ENCODE measurements at places on chromosomes 3 and 15. TPM values are rescaled to one million over a fixed set of nuclear protein-coding genes. Genes with fewer than 3 reads are reported as not detected.

Gene DOCK3
- 7.0 TPM for total RNA-seq

Gene GOLGA6A
- 0.72 TPM for total RNA-seq

Gene TMEM212
- not detected for total RNA-seq

Gene KLHL18
- 49.3 TPM for total RNA-seq

Gene INKA1
- total RNA-seq = 1.2 TPM

Gene MCTP2
- 1.3 TPM for total RNA-seq

Gene ELL3
- 6.4 TPM for total RNA-seq

GRCh38 chr3:51510996-51511395 is 11.2 kb upstream of the DCAF1 start:
- H3K27ac ChIP-seq = no peak overlapping the region
- DNase-seq = no peak
- no peaks in the 10 kb centered on the region for H3K27me3 ChIP-seq
- no peaks in the 10 kb centered on the region for H3K36me3 ChIP-seq
- H3K4me3 ChIP-seq = no peak overlapping the region
- no peaks in the 10 kb centered on the region for H3K4me1 ChIP-seq

DNA sequence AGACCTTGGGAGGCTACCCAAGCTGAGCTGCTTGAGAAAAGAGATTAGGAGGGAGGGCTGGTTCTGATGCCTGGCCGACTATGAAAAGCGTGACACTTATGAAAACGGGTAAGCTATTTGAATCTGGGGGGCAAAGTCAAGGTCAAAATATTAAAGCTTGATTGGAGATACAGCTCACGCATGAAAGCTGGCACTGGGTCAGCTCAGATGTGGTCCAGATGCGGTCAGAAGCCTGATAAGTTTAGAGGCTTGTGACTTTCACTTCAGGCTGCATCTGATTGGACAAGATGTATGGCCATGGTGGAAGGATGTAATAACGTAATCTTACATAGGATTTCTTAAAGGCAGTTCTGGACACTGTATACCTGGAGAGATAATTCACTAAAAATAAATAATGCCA is 690.3 kb downstream of the NTRK3 start:
- H3K27ac ChIP-seq = no peak overlapping the region
- no peaks in the 10 kb centered on the region for H3K36me3 ChIP-seq
- no peak for DNase-seq
- H3K4me3 ChIP-seq = no peak overlapping the region
- no peaks in the 10 kb centered on the region for H3K27me3 ChIP-seq

- no peak for DNase-seq
- H3K4me1 ChIP-seq = no peaks in the 10 kb centered on the region
- no peaks in the 10 kb centered on the region for H3K27me3 ChIP-seq
- no peaks in the 10 kb centered on the region for H3K36me3 ChIP-seq
- H3K27ac ChIP-seq = no peak overlapping the region
Measured at GRCh38 chr3:18633002-18633401, 207.9 kb upstream of the SATB1 start.

DNA sequence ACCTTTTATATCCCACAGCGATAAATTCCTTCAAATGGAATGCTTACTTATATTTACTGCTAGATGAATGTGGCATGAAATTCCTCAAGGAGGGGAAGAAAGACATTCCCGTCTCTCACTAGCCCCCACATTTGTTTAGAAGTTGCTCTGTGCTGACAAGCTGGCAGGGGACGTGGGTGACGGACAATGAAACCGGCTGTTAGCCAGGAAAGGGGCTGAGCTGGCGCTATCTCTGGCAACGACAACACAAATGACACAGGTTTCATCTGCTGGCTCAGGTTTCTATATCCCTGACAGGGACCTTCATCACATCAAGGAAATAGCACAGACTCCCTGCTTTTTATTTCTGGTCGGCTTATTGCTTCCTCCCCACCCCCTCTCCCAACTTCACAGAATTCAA is 15.8 kb downstream of the RUVBL1 start:
- H3K36me3 ChIP-seq = peaks cover 38% of the 10 kb centered on the region
- H3K4me3 ChIP-seq = no peak overlapping the region
- no peaks in the 10 kb centered on the region for H3K4me1 ChIP-seq
- no peaks in the 10 kb centered on the region for H3K27me3 ChIP-seq

GRCh38 chr3:188208516-188208981 is 54.6 kb downstream of the LPP start:
- H3K27me3 ChIP-seq = no peaks in the 10 kb centered on the region
- no peaks in the 10 kb centered on the region for H3K36me3 ChIP-seq
- H3K27ac ChIP-seq = no peak overlapping the region
- no peak overlapping the region for H3K4me3 ChIP-seq
- H3K4me1 ChIP-seq = peaks cover 9% of the 10 kb centered on the region

DNA sequence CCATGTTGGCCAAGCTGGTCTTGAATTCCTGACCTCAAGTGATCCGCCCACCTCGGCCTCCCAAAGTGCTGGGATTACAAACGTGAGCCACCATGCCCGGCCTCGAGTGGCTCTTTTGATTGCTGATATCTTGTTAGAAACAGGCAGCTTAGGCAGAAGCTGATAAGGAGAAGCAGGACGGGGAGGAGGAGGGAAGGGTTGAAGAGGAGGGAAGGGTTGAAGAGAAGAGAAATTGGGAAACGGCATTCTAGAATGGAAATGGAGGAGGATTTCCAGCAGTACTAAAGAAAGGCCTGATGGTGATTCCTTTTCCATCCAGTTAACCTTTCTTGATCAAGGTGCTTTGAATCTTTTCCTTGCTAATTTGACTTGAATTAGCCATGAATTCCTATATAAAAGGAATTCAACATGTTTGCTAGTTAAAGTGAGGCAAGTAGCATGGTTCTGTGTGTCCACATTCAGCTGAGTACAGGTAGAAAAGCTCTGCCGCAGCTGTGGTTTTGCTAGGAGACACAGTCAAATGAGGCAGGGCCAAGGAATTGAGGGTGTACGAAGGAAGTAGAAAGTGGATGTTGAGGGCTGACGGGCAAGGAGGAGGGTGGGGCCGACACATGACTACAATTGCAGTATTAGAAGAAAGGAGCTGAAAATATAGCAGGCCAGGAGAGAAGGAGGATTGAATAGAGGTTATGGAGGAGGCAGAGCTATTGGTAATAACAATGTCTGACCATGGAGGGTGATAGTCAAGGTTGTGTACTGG is 27.2 kb upstream of the ATP1B3 start:
- no peak for DNase-seq
- H3K36me3 ChIP-seq = no peaks in the 10 kb centered on the region
- no peak overlapping the region for H3K27ac ChIP-seq
- no peaks in the 10 kb centered on the region for H3K4me1 ChIP-seq
- no peaks in the 10 kb centered on the region for H3K27me3 ChIP-seq
- H3K4me3 ChIP-seq = no peak overlapping the region

- no peak for DNase-seq
- no peaks in the 10 kb centered on the region for H3K27me3 ChIP-seq
- peaks cover 5% of the 10 kb centered on the region for H3K36me3 ChIP-seq
- H3K4me3 ChIP-seq = no peak overlapping the region
- no peaks in the 10 kb centered on the region for H3K4me1 ChIP-seq
Measured at GRCh38 chr3:97938444-97938843, 33.8 kb downstream of the RIOX2 start.

DNA sequence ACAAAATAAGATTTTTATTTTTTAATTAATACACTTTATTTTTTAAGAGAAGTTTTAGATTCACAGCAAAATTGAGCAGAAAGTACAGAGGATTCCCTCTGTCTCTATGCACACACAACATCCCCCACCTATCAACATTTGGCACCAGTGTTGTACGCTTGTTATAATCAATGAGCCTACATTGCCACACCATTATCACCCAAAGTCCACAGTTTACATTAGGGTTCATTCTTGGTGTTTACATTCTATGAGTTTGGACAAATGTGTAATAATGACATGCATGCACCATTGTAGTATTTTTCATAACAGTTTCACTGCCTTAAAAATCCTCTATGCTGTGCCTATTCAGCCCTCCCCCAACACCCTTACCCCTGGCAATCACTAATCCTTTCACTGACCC is 51.3 kb upstream of the TTBK2 start:
- no peak overlapping the region for H3K4me3 ChIP-seq
- H3K4me1 ChIP-seq = no peaks in the 10 kb centered on the region
- peaks cover 71% of the 10 kb centered on the region for H3K36me3 ChIP-seq
- no peak overlapping the region for H3K27ac ChIP-seq
- H3K27me3 ChIP-seq = no peaks in the 10 kb centered on the region

- no peak for DNase-seq
- no peak overlapping the region for H3K27ac ChIP-seq
- H3K27me3 ChIP-seq = no peaks in the 10 kb centered on the region
- peaks cover 4% of the 10 kb centered on the region for H3K4me1 ChIP-seq
- H3K36me3 ChIP-seq = no peaks in the 10 kb centered on the region
- H3K4me3 ChIP-seq = no peak overlapping the region
Measured at GRCh38 chr3:194007592-194008337, 128.2 kb upstream of the HES1 start.

GRCh38 chr3:86996261-86996955 is 5.5 kb upstream of the VGLL3 start:
- no peaks in the 10 kb centered on the region for H3K27me3 ChIP-seq
- H3K4me1 ChIP-seq = no peaks in the 10 kb centered on the region
- H3K27ac ChIP-seq = no peak overlapping the region
- no peaks in the 10 kb centered on the region for H3K36me3 ChIP-seq
- no peak overlapping the region for H3K4me3 ChIP-seq
